Prostate gland (tissue), 2 donors: ENCODE measurements at places on chromosomes 1 and 21.

GRCh38 chr1:154859151-154859785 lies 10.8 kb downstream of the KCNN3 start:
- no peak for DNase-seq

DNA sequence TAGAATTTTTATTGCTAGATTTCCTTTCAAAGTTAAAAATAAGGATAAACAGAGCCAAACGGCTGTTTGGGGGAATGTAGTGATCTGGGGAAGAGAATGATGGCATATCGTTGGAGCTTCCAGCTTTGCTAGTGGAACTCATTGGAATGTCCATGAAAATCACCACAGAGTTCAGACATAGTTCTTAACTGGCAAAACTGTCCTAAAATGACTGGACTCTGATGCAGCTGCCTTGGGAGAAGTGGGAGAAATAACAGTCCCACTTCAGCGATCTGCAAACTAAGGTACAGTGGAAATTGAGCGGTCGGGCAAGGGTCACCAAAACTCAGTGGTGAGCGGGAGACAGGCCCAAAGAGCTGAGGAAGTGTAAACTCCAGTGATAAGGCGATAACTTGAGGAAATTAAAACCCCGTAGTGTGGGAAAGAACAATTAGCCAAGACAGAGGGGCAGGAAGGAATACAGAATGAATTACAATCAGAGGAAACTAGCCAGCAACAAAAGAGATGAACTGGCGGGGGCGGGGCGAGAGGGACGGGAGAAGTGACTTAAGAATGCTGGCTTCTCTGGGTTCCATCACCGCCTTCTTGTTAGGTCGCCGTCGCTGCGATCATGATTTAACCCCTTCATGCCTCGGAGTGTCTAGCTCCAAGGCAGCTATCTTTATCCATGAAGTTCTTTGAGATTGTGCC lies 89.8 kb upstream of the ARHGAP29 start:
- no peak for DNase-seq

GRCh38 chr1:153628638-153629342 lies 556 bp downstream of the S100A1 start:
- no peak for DNase-seq

DNA sequence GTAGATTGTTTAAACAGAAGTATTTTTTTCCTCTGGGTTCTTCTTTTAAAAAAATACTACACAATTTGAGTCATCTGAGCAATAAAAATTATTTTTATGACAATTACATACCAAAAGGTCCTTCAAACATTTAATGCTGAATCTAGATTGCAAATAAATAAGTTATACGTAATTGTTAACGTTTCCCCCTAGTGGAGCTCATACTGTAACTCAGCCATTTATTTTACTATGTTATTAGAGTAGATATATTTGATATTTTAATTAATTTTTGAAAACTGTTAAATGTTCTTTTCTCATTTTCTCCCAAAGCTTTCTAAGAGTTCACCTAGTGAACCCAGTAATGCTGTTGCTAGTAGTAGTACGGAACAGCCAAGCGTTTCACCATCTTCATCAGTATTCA lies 33.5 kb downstream of the ZMYM1 start:
- DNase-seq: no peak

- DNase-seq: peak; percentile 35
Observed at GRCh38 chr21:42309753-42310213, 5.4 kb downstream of the TFF3 start.

DNA sequence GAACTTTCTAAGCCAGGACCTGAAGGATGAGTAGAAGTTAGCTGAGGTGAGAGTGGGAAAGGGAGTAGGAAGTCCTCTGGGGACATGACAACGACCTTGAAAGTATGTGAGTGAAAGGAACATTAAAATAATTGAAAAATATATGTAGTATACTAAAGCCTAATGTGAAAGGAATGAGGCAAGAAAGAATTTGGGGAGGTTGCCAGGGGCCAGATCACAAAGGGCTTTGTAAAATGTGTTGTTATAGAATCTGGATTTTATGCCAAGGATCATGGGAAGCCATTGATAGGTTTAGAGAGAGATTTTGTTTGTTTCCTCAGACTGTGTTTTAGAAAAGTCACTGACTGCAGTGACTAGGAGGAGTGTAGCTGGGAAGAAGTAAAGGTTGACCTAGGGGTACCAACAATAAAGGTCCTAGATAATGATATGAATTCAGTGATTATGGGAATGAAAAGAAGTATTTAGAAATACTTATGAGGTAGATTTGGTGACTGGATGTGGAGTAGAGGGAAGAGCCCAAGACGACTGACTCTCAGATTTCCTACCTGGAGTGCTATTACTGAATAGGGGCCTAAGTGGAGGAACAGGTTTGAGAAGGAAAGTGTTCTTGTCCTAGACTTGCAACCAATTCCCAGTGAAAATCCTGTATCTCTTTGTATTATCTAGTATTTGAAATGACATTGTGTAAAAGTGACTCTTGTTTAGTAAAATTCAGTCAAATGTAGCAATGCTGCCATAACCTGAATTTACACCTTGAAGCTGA lies 179.8 kb downstream of the PHTF1 start:
- DNase-seq: no peak

DNA sequence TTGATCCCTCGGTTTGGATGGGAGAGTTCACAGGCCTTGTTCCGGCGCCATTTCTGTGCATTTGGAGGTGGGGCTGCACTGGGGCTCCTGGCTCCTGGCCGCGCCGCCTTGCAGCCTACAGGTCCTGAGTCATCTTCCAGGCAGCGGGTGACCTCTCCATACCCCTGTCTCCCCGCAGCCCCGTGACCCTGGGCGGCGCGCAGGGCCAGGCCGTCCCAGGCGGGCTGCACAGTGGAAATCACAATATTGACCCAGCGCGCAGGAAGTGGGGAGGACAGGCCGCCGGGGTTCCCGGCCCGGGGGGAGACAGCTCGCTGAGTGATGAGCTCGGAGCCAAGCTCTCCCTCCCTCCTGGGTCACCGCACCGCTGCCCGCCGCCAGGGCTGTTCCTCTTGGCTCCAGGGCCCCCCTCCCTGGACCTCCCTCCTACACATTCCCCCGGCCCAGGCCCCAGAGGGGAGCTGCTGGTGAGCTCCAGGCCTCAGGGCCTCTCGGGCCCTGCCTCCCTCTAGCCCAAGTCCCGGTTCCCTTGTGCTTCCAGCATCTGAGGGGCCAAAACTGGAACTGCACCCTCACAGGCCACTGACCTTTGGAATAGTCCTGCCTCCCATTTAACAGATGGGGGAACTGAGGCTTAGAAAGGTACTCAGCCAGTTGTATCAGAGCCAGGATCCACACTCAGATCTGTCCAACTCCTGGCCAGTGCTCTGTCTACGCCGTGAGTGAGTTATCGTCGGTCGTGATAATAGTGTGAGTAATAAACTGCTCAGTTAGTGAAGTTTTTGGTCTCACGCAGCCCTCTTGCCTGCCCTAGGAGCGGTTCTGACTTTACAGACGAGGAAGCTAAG lies 142.9 kb upstream of the WNT4 start:
- no peak for DNase-seq

GRCh38 chr1:225422795-225423517 lies 4.9 kb downstream of the LBR start:
- DNase-seq: no peak

DNA sequence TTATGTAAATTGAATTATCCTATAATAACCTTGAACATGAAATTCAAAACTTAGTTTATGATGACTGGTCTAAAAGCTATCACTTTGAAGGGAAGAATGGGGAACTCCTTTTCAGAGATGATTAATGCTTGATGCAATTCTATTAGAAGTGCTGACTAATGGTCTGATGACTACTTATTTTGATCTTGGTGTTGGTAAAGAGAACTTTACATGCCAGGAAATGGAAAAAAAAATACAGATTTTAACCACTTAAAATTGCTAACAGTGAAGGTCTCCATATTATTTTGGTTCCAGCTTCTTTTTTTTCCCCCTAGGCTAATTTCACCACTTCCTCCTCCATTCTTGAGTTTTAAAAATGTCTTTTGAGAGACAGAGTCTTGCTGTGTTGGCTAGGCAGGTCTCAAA lies 22.9 kb downstream of the S1PR1 start:
- no peak for DNase-seq

GRCh38 chr21:23384679-23385078 lies 2222.6 kb downstream of the MRPL39 start:
- DNase-seq: no peak

- no peak for DNase-seq
Observed at GRCh38 chr1:34639701-34640100, 115.1 kb upstream of the GJB5 start.

GRCh38 chr1:50968821-50969610 lies 1.0 kb upstream of the CDKN2C start:
- peak; percentile 49 for DNase-seq

DNA sequence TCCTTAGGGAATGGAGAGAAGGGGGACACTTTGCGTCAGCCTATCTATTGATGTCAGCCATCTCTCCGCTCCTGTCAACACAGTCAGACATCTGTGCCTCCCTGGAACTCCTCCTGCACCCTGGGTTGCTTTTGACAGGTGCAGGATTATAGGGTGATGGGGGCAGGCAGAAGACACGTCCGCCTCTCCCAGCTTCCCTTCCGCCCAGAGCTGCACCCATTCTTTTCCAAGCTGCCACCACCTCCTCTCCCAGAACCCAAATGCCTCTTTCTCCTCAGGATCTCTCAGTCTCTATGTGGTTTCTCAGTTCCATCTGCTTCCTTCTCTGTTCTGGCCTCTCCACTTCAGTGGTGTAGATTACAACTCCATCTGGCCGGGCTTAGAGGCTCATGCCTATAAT lies 17.1 kb upstream of the KIF1B start:
- no peak for DNase-seq

- no peak for DNase-seq
Observed at GRCh38 chr1:218364028-218364710, 19.0 kb downstream of the TGFB2 start.

- DNase-seq: no peak
Observed at GRCh38 chr1:86183810-86184209, 27.2 kb upstream of the COL24A1 start.

- no peak for DNase-seq
Observed at GRCh38 chr1:97088391-97088790, 366.8 kb downstream of the PTBP2 start.

GRCh38 chr1:151990856-151991198 lies 2.8 kb downstream of the S100A10 start:
- DNase-seq: peak; percentile 79

DNA sequence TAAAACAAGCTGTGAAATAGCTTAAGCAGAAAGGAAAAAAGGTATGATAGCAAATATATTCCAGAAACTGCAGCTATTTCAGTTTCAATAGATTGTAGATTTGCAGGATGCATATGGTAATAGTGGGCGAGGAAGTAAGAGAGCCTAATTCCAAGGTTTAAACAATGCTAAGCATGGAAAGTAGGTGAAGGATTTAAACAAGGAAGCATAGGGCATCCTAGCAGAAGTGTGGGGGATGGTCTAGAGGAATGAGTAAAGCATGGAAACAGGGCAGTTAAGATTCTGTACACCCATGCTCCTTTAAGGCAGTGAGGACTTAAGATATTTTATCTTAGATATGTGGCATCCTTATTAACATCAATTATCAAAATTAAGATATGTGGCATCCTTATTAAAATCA lies 2.6 kb downstream of the IVNS1ABP start:
- no peak for DNase-seq

DNA sequence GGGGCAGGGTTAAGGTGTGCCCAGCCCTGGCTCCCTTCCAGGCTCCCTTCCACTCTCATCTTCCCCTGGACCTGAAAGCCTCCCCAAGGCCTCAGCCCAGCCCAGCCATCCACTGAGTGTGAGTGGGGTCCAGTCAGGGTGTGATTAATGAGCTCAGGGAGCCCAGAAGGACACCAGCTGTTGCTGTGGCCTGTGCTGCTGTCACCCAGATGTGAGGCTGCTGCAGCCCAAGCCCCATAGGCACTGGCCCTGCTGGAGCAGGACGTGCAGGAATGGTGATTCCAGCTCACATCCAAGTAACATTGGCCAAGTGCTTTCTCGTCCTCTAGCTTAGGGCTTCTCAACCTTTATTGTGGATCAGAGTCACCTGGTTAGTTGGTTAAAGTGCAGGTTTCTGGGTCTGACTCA lies 77.6 kb downstream of the EPHB2 start:
- DNase-seq: no peak

DNA sequence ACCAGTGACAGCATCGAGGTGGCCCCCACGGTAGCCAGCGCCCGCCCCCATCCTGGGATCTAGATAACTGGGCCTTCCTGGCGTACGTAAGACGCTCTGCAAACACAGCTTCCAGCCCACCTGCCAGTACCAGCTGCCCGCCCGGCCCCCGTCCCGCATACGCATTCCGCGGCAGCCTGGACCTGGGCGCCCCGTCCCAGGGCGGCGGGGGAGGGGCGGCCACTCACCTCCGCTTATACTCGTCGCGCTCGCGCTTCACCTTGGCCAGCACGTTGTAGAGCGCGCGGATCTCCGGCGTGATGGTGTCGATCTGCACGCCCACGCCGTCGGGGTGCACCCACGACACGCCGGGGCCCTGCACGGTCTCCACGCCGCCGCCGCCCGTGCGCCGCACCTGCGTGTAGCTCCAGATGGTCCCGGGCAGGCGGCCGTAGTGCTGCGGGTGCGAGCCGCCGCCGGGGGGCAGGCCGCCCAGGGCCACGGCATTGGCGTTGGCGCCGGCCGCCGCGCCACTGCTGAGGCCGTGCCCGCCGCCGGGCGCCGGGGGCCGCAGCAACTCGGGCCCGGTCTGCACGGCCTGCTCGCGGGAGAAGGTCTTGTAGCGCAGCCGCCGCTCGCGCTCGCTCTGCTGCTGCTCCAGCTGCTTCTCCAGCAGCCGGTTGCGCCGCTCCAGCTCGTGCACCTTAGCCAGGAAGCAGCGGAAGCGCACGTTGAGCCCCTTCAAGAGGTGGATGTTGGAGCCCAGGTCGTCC lies 859 bp downstream of the IFFO2 start:
- DNase-seq: peak; percentile 43

DNA sequence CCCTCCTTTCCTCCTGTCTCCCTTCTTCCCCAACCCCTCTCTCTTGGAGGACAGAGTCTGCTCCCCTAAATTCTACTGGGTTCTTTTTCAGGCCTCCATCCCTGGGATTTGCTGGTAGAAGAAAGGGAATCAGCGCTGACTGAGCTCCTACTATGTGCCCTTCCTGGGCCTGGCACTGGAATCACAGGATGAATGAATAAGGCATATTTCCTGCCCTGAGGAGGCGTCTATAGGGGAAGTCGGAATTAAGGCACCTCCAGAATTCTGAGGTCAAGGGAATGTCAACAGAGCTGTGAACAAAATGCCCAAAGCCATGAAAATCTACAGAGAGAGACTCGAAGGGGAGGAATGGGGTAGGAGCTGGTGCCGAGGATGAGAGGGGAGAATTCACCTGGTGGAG lies 17.4 kb upstream of the BTG2 start:
- no peak for DNase-seq
